Caki2 (cell line): ENCODE measurements at places on chromosomes 5 and 9. TPM values are rescaled to one million over a fixed set of nuclear protein-coding genes. Genes with fewer than 3 reads are reported as not detected.

- peak; percentile 14 for DNase-seq
Measured at GRCh38 chr9:123069010-123069481, 35.6 kb downstream of the GPR21 start.

- DNase-seq = no peak
Measured at GRCh38 chr9:129282272-129282671, 104.2 kb upstream of the IER5L start.

GRCh38 chr5:113178073-113178779 is 201.6 kb downstream of the DCP2 start:
- no peak for DNase-seq

- no peak for DNase-seq
Measured at GRCh38 chr5:146116361-146116760, 11.0 kb upstream of the PLAC8L1 start.

- DNase-seq = peak; percentile 47
Measured at GRCh38 chr9:94868464-94868863, 142.0 kb downstream of the AOPEP start.

DNA sequence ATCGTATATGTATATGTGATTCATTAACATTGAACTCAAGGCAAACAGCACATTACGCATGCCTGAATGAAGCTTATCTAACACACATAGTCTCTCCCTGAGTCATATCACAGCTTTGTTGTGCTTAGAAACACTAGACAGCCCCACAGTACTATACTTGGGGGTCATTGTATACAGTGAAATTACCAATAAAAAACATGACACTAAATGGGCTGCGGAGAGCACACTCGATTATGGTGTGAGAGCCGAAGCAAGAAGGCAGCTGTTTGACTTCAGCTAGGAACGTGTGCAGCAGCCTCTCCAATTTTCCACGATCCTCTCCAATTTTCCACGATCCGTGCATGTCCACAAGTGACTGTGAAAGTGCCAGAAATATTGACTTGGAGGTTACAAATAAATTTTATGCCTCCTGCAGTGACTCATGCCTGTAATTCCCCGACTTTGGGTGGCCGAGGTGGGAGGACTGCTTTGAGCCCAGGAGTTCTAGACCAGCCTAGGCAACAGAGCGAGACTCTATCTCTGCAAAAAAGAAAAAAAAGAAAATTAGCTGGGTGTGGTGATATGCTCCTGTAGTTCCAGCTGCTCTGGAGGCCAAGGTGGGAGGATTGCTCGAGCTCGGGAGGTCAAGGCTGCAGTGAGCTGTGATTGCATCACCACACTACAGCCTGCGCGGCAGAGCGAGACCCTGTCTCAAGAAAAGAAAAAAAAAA is 102.4 kb downstream of the DAPK1 start:
- DNase-seq = peak; percentile 93

DNA sequence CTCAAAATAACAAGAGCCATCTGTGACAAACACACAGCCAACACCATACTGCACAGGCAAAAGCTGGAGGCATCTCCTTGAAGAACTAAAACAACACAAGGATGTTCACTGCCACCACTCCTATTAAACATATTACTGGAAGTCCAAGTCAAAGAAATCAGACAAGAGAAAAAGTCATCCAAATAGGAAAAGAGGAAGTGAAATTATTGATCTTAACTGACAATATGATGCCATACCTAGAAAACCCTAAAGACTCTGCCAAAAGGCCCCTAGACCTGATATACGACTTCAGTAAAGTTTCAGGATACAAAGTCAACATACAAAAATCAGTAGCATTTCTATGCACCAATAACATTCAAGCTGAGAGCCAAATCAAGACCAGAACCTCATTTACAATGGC is 30.0 kb upstream of the MACIR start:
- no peak for DNase-seq

GRCh38 chr5:8362495-8362894 is 493.5 kb downstream of the MTRR start:
- DNase-seq = no peak

DNA sequence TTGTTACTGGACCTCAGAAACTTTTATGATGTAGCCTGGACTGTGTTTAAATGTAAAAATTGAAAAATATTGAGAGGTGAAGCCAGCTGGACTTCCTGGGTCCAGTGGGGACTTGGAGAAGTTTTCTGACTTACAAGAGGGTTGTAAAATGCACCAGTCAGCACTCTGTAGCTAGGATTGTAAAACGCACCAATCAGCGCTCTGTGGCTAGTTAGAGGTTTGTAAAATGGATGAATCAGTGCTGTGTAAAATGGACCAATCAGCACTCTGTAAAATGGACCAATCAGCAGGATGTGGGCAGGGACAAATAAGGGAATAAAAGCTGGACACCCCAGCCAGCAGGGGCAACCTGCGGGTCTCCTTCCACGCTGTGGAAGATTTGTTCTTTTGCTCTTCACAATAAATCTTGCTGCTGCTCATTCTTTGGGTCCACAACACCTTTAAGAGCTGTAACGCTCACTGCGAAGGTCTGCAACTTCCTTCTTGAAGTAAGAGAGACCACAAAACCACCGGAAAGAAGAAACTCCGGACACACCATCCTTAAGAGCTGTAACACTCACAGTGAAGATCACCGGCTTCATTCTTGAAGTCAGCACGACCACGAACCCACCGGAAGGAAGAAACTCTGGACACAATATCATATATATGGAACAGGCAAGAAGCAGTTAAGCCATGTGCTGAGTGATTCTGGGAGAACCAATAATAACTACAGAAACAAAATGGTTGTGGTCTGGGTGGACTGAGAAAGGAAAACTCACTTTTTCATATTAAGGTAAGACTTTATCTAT is 201.3 kb downstream of the GABRG2 start:
- no peak for DNase-seq

DNA sequence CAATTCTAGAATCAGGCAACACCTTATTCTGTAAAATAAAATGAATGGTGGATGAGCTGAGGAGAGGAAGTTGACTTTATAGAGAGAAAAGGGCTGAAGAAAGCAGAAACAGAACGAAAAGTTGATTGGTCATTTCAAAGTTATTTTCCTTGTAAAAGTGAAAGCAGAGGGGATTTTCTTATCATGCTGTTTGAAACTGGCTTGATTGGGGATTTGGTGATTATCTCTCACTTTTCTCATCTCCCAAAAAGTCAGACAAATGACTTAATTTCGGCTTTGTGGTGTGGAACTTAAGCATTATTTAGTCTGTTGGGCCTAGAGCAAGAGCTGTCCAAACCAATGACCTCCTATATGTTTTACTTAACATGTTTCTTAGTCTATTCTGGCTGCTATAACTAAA is 60.5 kb upstream of the ITGA2 start:
- no peak for DNase-seq

DNA sequence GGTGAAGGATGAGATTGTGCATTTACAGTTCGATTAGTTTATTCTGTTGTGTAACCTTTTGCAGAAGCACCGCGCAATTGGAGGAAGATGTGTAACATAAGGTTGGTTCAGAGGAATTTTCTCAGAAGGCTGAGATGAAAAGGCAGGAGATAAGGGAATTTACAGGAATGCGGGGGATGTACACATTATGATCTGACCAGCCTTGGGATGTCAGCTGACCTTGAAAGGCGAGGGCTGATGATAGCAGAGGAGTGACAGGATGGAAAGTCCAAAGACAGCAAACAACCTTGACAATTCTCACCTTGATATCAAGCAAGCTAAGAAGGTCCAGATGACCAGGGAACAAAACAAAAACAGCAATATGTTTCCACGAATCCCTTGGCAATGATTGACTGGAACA is 88.8 kb downstream of the OTULIN start:
- no peak for DNase-seq

GRCh38 chr9:37200433-37201005 is 80.1 kb downstream of the ZCCHC7 start:
- peak; percentile 19 for DNase-seq

DNA sequence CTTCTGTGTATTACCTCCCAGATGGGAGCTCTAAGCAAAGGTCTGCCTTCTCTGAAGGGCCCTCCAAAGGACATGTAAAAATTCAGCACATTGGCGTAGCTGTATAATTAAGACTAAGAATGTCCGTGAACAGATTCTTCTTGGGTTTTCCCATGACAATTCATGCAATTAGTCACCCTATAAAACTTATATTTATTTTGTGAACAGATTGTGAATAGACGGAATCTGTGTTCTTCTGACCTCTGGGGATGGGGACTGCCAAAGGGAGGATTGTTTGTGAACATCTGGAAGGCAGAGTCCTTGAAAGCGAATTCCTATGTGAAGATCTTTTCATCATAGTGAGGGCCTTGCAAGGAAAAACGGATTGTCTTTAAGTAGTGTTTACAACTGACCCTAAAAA is 111.3 kb downstream of the EGFLAM start:
- no peak for DNase-seq

- DNase-seq = peak; percentile 72
Measured at GRCh38 chr5:137142764-137143605, 356.1 kb downstream of the SPOCK1 start.

DNA sequence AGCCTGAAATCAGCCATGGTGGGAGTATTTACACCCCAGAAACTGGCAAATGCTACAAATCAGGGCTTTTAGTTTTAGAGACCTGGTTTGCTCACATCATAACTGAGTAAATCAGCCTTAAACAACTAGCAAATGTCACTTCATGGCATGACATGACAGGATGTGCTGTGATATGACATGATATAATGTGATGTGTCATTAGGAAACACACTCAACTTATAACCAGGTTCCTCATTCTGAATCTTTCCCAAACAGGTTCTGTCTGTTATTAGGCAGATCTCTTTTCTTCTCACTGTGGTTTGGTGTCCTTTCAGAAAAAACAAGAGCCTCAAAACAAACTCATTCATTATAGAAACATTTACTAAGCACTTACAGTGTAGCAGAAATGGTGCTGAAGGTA is 90.5 kb downstream of the ADAMTS12 start:
- no peak for DNase-seq

GRCh38 chr5:165227515-165227914 is 1722.1 kb downstream of the MAT2B start:
- no peak for DNase-seq

GRCh38 chr9:134783699-134784039 is 96.9 kb upstream of the FCN2 start:
- DNase-seq = no peak

GRCh38 chr5:4797445-4797844 is 342.7 kb upstream of the ADAMTS16 start:
- DNase-seq = no peak

DNA sequence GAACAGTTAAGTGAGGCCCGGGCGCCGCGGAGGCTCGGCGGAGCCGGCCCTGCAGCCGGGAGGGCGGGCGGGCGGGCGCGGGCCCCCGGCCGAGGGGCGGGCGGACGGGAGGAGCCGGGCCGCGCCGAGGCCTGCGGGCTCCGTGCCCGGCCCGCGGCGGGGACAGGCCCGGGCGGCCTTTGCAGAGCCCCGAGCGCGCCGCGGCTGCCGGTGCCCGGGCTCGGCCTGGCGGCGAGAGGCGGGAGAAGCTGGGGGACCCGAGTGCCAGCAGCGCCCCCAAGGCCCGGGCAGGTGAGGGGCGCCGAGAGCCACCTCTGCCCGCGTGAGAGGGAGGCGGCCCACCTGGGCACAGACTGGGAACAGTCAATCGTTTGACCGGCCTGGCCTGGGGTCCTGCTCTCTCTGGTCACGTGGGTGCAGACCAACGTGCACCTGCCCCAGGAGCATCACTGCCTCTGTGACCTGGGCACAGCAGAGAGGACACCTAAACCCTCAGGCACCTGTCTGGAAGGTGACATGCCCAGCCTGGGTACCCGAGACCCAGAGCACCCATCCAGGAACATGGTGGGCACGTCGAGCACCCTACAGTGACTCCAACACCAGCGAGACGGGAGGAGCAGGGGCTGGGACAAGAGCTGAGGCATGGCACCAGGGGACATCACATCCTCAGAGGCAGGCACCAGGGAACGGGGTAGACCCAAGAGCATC is 531 bp downstream of the MVB12B start:
- peak; percentile 37 for DNase-seq

GRCh38 chr9:79135681-79136415 is 435.9 kb upstream of the TLE4 start:
- DNase-seq = no peak

DNA sequence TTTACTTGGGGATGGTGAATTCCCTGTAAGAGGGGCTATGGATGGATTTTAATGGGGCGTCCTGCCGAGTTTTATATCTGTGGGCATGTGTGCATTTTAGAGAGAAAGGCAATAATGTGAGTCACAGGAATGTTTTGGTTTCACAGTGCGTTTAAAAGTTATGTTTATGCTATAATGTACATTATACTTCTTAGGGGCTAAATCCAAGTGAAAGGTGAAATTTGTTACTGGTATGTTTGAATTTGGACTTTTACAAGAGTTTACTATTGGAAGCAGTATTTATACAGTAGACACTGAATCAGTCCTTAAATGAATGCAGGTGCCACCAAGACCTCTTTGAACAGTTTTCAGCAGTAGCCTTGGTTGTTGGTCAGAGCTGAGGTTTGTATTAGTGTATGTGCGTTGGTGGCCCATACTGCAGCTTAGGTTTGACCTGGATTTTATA is 5.6 kb downstream of the JMY start:
- no peak for DNase-seq

DNA sequence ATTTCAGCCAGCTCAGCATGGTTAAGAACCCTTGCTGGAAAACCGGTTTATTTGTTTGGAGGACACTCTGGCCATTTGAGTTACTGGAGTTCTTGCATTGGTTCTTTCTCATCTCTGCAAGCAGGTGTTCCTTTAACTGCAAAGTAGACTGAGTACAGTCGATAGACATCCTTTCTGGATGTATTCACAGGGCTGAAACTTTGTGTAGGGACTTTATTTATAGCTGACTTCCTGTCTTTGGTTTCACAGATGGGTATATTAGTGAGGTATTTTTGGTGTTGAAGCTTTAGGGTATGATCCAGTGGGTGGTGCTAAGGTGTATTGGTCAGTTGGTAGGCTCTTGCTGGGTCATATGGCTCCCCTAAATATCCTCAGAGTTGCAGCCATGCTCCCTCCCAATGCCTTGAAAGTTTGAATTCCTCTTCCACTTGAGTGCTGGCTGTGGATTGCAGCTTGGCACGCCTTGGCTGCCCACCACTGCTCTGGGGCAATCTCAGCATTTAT is 666.0 kb upstream of the COX7C start:
- no peak for DNase-seq

- no peak for DNase-seq
Measured at GRCh38 chr5:69034898-69035297, 58.9 kb upstream of the SLC30A5 start.

GRCh38 chr5:112560371-112560770 is 141.3 kb upstream of the EPB41L4A start:
- no peak for DNase-seq

ACTBL2 gene
- 0.23 and 1.0 TPM in 2 replicates for total RNA-seq

RASGRF2 gene
- total RNA-seq = 1.3 and 2.5 TPM in 2 replicates

WDR38 gene
- total RNA-seq = not detected in 2 replicates

BHMT2 gene
- total RNA-seq = 49.8 and 53.9 TPM in 2 replicates

SH2D3C gene
- total RNA-seq = not detected in 2 replicates

GABRA1 gene
- not detected in 2 replicates for total RNA-seq

SLC24A2 gene
- not detected in 2 replicates for total RNA-seq

ZNF608 gene
- total RNA-seq = 23.9 and 24.7 TPM in 2 replicates

ALG2 gene
- 19.5 and 21.1 TPM in 2 replicates for total RNA-seq

ZDHHC11B gene
- not detected in 2 replicates for total RNA-seq

ZBTB43 gene
- 0.49 and 0.98 TPM in 2 replicates for total RNA-seq

PPIP5K2 gene
- 19.4 and 19.7 TPM in 2 replicates for total RNA-seq

ADGRD2 gene
- total RNA-seq = 0.26 TPM in 1 of 2 replicates, not detected in the other
